Ovary (tissue), 10 donors: ENCODE measurements at places on chromosomes 5 and 9. TPM values are rescaled to one million over a fixed set of nuclear protein-coding genes. Genes with fewer than 3 reads are reported as not detected.

DNA sequence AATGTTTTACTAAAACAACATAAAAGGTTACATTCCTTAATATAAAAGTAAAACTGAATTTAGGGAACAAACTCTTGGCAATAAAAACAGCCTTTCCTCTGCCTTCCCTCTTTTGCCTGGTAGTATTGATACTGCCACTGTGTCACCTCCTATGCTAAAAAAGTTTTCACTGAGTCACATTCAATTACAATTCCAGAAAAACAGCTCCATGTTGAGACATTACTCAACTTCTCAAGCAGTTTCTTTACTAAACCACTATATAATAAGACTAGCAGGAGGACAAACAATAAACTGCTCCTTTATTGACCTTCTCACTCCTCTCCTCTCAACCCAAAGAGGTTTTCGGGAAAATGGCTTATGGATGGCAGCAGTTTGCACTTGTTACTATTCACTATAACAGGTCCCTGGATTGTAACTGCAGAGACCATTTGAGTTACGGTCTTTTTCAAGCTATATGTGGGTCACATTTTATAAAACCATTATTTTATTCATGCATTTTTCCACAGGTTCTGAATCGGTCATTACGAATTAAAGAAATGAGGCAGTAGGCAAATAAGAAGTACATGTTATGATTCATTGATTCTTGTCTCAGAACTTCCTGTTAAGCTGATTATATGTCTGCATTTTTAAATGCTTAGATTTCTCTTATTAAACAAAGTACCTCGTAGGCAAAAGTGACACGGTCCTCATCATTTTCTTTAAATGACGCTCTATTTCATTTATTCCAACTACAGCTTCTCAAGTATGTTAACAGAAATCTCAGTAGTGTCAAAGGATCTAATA lies 2.1 kb downstream of the ZDHHC21 start:
- H3K4me1 ChIP-seq: no peaks in the 10 kb centered on the region
- H3K4me3 ChIP-seq: no peak overlapping the region
- no peaks in the 10 kb centered on the region for H3K27me3 ChIP-seq
- DNase-seq: no peak
- no peaks in the 10 kb centered on the region for H3K36me3 ChIP-seq

DNA sequence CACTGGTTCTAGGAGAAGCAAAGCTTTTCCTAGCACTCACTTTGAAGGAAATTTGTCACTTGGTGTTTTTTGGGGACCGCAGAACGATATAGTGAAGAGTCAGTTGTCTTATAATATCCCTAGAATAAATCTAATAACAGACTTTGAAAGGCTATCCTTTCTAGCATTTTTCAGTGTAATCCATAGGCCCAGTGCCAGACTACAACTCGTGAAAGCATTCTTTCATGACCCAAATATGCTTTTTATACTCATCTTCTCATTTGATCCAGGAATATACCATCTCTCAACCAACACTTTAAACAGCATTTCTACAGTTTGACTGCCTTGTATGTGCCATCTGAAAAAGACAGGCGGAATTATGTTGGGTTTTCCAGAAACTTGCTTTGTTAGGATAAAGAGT lies 104.0 kb downstream of the ERCC6L2 start:
- DNase-seq: no peak
- H3K36me3 ChIP-seq: no peaks in the 10 kb centered on the region
- no peak overlapping the region for H3K27ac ChIP-seq
- H3K4me3 ChIP-seq: no peak overlapping the region

- no peaks in the 10 kb centered on the region for H3K36me3 ChIP-seq
- H3K4me1 ChIP-seq: no peaks in the 10 kb centered on the region
- no peak overlapping the region for H3K4me3 ChIP-seq
- H3K27ac ChIP-seq: no peak overlapping the region
- H3K27me3 ChIP-seq: no peaks in the 10 kb centered on the region
Measured at GRCh38 chr5:11531811-11532555, 372.3 kb downstream of the CTNND2 start.

- no peaks in the 10 kb centered on the region for H3K27me3 ChIP-seq
- H3K27ac ChIP-seq: peak overlapping the region; percentile 8
- peak overlapping the region; percentile 29 for H3K4me3 ChIP-seq
- H3K4me1 ChIP-seq: peaks cover 9% of the 10 kb centered on the region
Measured at GRCh38 chr9:129885018-129885669, 49.9 kb downstream of the USP20 start.

The GRIN1 gene
- 0.15 TPM for total RNA-seq
